ENCODE measurements at places on chromosomes 7 and 10. TPM values are rescaled to one million over a fixed set of nuclear protein-coding genes. Genes with fewer than 3 reads are reported as not detected.

The IFIT1B gene
- total RNA-seq: not detected

GRCh38 chr10:16950656-16951601 lies 133.7 kb upstream of the RSU1 start:
- no peaks in the 10 kb centered on the region for H3K36me3 ChIP-seq
- H3K4me1 ChIP-seq: no peaks in the 10 kb centered on the region
- H3K27ac ChIP-seq: no peak overlapping the region
- no peak for DNase-seq

The CHAT gene
- not detected for total RNA-seq

The SRRM3 gene
- 3.1 TPM for total RNA-seq

- DNase-seq: peak; percentile 71
- H3K36me3 ChIP-seq: no peaks in the 10 kb centered on the region
- no peaks in the 10 kb centered on the region for H3K27me3 ChIP-seq
- no peak overlapping the region for H3K27ac ChIP-seq
- H3K4me1 ChIP-seq: no peaks in the 10 kb centered on the region
Measured at GRCh38 chr10:71569775-71570588, 149.6 kb downstream of the C10orf105 start.

- no peak overlapping the region for H3K4me3 ChIP-seq
- H3K4me1 ChIP-seq: no peaks in the 10 kb centered on the region
- no peaks in the 10 kb centered on the region for H3K27me3 ChIP-seq
- DNase-seq: no peak
Measured at GRCh38 chr10:24751716-24752115, 28.0 kb upstream of the ARHGAP21 start.

- no peaks in the 10 kb centered on the region for H3K36me3 ChIP-seq
- no peak overlapping the region for H3K4me3 ChIP-seq
- H3K27ac ChIP-seq: no peak overlapping the region
- DNase-seq: peak; percentile 24
Measured at GRCh38 chr10:35546824-35547225, 58.3 kb upstream of the GJD4 start.

DNA sequence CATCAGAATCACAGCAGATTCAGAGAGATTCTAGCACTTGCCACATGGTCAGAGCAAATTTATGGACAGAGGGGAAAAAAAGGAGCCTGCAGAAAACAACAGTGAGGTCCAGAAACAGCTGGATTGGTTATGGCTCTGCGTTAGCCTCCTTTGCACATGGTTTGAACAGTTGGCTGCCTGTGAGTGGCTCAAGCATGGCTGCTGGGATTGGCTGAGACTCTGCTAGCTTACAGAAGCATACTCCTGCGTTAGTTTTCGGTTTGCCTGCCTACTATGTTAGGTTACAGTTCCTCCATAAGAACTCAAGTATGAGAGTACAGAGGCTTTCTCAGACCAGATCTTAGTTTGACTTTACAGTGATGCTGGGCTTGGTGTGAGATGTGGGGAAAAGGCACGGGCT lies 80.7 kb upstream of the WDR11 start:
- no peak for DNase-seq
- H3K27me3 ChIP-seq: no peaks in the 10 kb centered on the region
- no peak overlapping the region for H3K4me3 ChIP-seq
- H3K36me3 ChIP-seq: no peaks in the 10 kb centered on the region

The RPEL1 gene
- not detected for total RNA-seq

GRCh38 chr10:130713135-130713534 lies 576.9 kb downstream of the GLRX3 start:
- no peaks in the 10 kb centered on the region for H3K36me3 ChIP-seq
- DNase-seq: no peak
- no peaks in the 10 kb centered on the region for H3K4me1 ChIP-seq
- H3K27ac ChIP-seq: no peak overlapping the region

The PTN gene
- total RNA-seq: 96.6 TPM

GRCh38 chr10:130175074-130175473 lies 38.9 kb downstream of the GLRX3 start:
- no peak for DNase-seq
- H3K4me1 ChIP-seq: no peaks in the 10 kb centered on the region
- no peaks in the 10 kb centered on the region for H3K27me3 ChIP-seq
- no peaks in the 10 kb centered on the region for H3K36me3 ChIP-seq
- H3K27ac ChIP-seq: no peak overlapping the region
- no peak overlapping the region for H3K4me3 ChIP-seq

GRCh38 chr10:43802988-43803696 lies 154.5 kb upstream of the ZNF32 start:
- H3K4me3 ChIP-seq: no peak overlapping the region
- H3K27ac ChIP-seq: no peak overlapping the region
- DNase-seq: no peak
- H3K27me3 ChIP-seq: no peaks in the 10 kb centered on the region

The GPR158 gene
- 0.36 TPM for total RNA-seq

GRCh38 chr7:102175423-102176170 lies 111.1 kb upstream of the SH2B2 start:
- no peaks in the 10 kb centered on the region for H3K36me3 ChIP-seq
- no peak overlapping the region for H3K4me3 ChIP-seq

The MYL7 gene
- total RNA-seq: not detected

DNA sequence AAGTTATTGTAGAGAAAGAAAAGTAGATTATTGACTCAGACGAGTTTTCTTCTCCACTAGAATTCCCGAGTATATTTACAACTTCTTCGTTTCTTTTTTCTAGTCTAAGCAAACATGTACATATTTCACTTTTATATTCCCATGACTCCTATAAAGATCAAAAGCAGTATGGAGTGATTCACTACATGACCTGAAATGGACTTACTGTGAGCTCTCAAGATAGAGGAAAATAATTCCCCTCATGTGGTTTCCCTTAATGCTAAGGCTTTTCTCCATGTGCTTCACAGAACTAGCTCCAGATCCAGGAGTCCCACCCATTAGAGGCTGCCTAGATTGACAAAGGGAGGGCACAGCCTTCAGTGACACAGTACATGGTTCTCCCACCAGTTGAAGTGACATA lies 823.1 kb upstream of the LRRTM3 start:
- no peaks in the 10 kb centered on the region for H3K27me3 ChIP-seq
- DNase-seq: no peak
- no peaks in the 10 kb centered on the region for H3K36me3 ChIP-seq

DNA sequence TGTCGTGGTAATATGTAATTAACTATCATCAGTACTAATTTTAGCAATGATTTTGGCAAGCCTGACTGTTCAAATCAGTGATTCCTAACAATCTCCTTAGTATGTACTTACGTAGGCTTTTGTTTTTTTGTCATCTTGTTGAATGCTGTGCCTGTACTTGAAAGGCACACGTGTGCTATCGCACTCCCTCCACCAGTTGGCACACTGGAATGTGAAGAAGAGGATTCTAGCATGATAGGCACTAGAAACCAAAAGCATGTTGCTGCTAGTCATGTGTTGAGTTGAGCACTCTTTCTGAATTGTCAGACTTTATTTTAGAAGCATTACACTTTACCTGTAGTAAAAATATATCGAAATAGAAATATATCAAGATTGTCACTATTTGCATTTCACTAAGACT lies 59.1 kb downstream of the TASOR2 start:
- no peaks in the 10 kb centered on the region for H3K27me3 ChIP-seq
- no peak overlapping the region for H3K27ac ChIP-seq
- no peaks in the 10 kb centered on the region for H3K36me3 ChIP-seq
- no peak overlapping the region for H3K4me3 ChIP-seq
- DNase-seq: no peak

The SPACDR gene
- total RNA-seq: not detected

DNA sequence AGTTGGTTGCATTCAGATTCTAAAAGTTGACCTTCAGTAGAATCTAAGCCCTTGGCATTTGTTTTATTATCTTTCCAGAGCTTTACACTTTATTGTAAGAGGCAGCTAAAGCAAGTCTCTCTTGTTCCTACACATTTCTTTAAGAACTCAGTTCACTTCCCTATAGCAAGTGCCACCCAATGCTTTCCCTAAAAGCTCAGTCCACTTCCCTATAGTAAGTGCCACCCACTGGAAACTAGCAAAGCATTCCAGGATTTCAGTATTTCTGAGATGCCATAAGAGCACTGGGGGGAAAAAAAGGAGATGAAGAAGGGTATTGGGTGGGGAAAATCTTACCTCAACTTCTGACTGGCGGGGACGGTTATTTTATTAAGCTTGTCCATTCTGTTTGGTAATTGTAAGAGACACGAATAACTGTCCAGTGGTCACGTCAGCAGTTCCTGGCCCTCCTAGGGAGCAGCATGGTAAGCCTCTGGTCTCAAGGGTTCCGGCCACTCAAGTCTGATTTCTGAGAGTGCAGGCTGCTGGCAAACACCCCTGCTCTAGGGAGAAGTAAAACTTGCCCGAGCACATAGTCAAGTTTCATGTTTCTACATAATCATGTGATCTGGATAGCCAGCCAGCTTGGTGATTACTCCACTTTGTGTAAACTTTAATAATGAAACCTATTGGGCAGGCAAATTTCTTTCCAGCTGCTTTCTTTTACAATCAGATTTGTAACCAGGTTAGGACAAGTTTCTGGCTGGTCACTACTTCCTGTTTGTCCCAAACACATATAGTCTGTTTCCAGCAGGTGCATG lies at the start of gene BLNK:
TSS of gene BLNK (minus strand) at position 554 of the 800 bp plus-strand sequence. CDS start at position 383, 171 bp downstream.
- no peaks in the 10 kb centered on the region for H3K27me3 ChIP-seq
- peak; percentile 96 for DNase-seq
- H3K4me3 ChIP-seq: peak within 1 kb of the TSS; percentile 30
- peaks cover 4% of the 10 kb centered on the region for H3K4me1 ChIP-seq
- peak within 1 kb of the TSS; percentile 60 for H3K27ac ChIP-seq

GRCh38 chr7:17302575-17303142 lies 4.2 kb downstream of the AHR start:
- no peaks in the 10 kb centered on the region for H3K27me3 ChIP-seq
- no peaks in the 10 kb centered on the region for H3K36me3 ChIP-seq
- H3K27ac ChIP-seq: no peak overlapping the region
- no peak overlapping the region for H3K4me3 ChIP-seq
- no peaks in the 10 kb centered on the region for H3K4me1 ChIP-seq

The LIPK gene
- not detected for total RNA-seq

The DNAH11 gene
- total RNA-seq: 13.3 TPM

DNA sequence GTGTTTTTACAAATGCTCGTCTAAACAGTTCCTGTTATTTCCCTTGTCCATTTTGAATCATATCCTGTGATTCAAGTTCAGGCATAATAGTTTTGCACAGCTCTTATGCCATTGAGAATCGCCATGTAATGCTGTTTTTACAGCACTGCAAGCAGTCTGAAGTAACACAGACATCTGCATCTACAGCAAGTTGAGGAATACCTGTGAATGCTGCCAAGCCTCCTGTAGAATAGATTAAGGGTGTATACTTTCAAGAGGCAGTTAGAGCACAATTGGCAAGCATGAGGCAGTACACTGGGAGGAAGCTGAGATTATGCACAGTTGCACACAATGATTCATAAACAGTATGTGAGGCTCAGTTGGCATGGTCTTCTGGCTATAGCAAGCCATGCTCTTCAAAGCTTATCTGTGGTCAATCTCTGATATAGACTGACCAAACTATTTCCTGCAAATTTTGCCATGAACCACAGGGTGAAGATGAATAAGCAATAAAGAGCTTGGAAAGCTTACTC lies 121.9 kb upstream of the AKR1E2 start:
- DNase-seq: no peak
- no peaks in the 10 kb centered on the region for H3K27me3 ChIP-seq
- H3K27ac ChIP-seq: no peak overlapping the region

GRCh38 chr10:74929197-74929596 lies 102.8 kb downstream of the KAT6B start:
- no peaks in the 10 kb centered on the region for H3K36me3 ChIP-seq
- H3K4me3 ChIP-seq: no peak overlapping the region
- H3K4me1 ChIP-seq: peaks cover 2% of the 10 kb centered on the region
- no peak for DNase-seq
- peak overlapping the region; percentile 42 for H3K27ac ChIP-seq
- H3K27me3 ChIP-seq: no peaks in the 10 kb centered on the region
